ENCODE measurements at places on chromosomes 12 and 14.

DNA sequence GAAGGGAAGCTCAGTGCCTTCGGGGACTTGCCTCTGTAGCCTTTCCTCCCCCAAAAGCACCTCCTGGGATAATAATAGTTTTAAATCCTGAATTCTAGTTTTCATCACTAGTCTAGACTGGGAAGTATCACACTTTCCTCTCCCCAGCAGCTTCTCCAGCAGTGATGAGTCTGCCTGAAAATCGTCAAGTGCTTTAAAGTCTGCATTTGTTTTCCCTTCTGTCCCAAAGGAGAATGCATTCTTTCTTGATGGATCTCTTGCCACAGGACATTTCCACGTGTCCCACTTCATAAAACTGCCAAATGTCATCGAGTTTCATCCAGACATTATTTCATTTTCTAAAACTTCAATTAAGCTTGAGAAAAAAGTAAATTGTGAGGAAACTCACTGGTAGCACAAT is 15.0 kb downstream of the CSRP2 start:
- DNase-seq: no peak

- no peak for DNase-seq
Observed at GRCh38 chr14:92924247-92924646, 1.3 kb downstream of the CHGA start.

DNA sequence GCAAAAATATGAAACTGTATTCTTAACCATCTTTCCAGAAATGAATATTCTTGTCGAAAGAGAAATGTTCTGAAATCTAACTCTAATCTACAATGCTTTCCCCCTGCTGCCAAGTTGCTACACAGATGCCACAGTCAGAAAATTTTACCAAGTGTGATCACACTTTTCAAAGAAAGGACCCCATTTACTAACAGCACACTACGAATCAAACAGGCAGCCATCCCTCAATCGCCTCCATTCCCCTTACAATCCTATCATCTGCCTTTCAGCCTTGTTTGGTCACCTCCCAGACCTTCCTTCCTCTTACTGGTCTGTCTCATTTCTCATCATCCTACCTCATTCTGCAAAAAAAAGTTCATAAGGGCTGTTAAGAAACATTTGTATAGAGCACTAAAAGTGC is 190.1 kb downstream of the MED13L start:
- no peak for DNase-seq

DNA sequence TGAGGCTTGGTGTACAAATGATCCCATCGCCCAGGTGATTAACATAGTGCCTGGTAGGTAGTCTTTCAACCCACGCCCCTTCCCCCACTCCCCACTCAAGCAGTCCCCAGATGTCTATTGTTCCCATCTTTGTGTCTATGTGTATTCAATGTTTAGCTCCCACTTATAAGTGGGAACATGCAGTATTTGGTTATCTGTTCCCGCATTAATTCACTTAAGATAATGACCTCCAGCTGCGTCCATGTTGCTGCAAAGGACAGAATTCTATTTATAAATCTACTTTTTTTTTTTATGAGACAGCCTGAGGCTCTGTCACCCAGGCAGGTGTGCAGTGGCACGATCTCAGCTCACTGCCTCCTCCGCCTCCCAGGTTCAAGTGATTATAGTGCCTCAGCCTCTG is 15.7 kb downstream of the SPX start:
- no peak for DNase-seq

DNA sequence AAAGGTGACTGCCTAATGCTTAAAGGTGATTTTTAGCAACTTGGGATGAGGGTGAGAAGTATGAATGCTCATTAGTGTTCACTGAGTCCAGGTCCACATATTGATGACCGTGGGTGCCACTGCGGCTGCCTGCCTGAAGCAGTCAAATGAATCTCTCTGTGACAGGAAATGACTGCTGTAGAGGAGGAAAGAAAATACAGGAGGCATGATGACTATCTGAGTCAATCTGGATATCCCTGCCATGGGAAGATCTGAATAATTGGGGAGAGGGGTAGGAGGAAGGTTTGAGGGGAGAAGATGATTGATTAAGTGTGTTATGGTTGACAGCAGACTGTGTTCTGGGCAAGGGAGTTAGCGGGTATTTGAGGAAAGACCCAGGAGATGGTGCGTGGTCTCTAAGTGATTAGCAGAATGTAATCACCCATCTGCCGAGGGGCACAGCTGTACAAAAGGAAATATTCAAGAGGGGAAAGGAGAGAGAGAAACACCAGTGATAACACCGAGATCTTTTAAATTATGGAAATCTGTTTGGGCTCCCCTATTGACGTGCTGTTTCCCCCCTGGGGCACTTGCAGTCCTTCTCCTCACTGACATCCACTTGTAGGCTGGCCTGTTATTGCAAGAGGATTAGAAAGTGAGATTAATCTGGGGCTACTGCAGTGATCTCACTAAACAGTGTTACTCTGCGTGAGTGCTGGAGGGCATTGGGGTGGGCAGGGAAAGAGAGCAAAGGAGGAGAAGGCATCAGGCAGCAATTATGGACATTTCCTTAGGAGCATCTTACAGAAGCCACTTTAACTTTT is 97.7 kb downstream of the AKAP6 start:
- DNase-seq: no peak

DNA sequence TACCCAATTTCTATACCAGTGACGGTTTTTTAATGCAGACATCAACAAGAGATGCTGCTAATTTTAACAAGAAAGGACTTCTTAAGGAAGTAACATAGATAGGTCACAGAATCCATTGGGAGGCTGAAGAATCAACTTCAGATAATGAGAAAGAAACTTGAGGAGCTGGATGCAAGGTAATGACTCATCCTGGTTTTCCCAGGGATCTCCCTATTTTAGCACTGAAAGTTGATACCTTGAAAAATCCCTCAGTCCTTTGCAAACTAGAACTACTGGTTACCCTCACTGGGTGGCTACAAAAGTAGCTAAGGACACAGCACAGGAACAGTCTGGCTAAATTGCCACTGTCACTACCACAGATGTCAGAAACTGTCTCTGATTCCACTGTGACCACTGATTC is 561.9 kb downstream of the FLRT2 start:
- no peak for DNase-seq

- DNase-seq: no peak
Observed at GRCh38 chr12:125890971-125891370, 825.7 kb downstream of the AACS start.

- DNase-seq: no peak
Observed at GRCh38 chr14:72986214-72986613, 40.7 kb downstream of the ZFYVE1 start.

DNA sequence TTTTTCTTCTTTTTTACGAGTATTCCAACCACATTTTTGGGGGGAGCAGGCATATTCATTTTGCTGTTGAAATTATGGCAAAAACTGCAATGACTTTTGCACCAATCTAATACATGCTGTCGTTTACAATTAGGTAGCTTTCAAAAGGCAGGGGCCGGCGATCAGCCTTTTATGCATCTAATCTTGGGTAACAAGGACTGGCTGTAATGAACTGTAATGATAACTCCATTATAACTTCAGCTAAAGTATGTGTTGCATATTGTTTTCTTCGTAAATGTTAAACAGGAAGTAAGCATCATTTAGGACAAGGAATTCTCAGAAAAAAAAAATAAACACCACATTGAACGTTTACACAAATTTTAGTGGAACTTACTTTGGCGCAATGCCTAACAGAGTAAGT is 30.3 kb upstream of the KLRF1 start:
- DNase-seq: no peak

DNA sequence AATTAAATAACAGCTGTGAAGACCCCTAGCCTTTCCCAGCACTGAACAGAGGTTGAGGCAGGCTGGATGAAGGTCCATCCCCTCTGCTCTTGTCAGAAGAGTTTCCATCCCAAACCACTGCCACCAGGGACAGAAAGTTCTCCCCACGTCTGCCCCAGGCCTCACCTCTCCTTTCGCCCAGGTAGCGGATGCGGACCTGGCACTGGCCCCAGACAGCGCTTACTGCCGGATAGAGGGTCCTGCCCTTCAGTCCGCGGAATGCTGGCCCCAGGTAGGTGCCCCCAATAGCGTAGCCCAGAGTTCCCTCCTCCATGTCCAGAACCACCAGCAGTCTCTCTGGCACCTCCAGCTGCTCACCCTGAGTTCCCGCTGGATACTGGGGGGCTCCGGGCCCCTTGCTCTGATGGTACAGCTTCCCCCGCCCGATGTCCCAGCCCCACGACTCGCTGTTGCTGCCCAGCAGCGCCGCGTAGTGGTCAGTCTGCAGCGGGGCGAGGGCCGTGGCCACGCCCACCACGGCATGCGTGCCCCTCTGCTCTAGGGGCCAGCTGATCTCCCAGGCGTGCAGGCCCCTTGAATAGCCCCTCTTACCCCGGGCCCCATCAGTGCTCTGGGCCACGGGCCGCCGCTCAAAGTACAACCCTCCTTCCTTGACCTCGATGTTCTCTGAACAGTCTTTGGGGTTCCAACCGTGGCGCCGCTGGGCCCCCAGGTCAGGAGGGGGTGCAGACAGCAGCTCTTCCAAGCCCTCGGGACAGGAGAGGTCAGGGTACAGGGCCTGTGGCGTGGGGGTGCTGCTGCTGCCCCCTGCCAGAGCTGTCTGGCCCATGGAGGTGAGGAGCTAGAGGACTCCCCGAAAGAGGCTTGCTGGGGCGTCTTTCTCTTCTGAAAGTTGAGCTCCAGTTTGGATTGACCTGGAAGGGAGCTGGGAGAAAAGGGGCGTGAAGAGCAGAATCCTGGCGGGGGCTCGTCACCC is 742 bp downstream of the SPSB2 start:
- no peak for DNase-seq

GRCh38 chr12:66905201-66905600 is 226.3 kb upstream of the GRIP1 start:
- no peak for DNase-seq

- no peak for DNase-seq
Observed at GRCh38 chr12:57332646-57333312, 81.8 kb upstream of the STAC3 start.

- DNase-seq: no peak
Observed at GRCh38 chr12:3199551-3200031, 122.4 kb downstream of the TSPAN9 start.

DNA sequence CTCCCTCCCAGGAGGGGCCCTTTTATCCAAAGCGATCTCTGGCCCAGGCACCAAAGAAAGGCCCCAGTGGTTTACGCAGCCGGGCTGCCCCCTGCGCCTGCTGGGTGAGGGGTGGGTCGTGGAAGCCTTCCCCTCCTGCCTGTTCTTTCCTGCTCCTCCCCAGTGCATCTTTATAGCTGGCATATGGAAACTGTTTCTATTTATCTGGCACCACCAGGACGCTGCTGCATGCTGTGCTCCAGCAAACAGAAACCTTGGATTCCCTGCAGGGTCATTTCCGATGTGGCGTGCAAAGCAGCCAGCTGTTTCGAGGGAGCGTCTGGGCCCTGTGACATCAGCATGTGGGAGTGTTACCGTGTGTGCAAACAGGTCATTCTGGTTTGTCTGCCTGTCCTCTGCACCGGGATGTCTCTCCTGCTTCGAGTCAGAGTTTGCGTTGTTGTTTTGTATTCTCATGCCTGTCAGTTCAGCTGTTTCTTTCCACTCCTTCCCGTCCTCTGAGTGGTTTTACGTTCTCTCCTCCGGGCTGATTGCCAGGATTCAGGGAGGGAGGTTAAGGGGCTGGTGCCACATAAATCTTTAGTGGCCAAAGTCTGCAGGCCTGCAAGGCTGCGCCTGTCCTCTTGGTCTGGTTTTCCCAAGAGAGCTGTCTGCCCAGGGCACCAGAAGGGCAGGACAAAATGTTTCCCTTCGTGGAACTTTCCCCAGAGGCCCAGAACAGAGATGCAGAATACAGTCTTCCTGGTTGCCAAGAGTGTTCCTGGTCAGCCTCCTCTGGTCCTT is 24.6 kb downstream of the TPCN1 start:
- no peak for DNase-seq

- DNase-seq: no peak
Observed at GRCh38 chr12:129067491-129067890, 214.2 kb downstream of the GLT1D1 start.

DNA sequence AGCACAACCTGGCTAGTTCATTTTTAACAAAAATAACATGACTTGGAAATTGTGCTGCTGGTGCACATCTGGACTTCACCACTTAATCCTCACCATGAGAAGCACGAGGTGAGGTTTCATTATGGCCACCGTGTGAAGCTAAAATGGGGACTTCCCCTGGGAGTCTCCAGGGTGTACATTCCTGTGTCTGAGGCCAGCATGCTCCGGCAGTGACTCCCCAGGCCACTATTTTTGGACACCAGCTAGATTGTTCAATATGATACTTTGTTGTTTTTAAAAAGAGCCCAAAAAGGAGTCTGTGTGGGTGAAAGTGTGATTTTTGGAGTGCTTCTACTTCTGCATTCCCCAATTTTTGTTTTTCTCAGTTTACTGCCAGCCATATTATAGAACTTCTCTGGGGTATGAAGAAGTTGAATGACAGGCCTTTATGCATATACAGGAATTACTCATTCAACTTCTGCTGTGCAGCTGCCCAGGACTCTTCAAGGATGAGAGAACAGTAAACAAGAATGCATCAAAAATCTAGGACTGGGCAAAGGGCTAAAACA is 16.9 kb upstream of the AICDA start:
- no peak for DNase-seq

- no peak for DNase-seq
Observed at GRCh38 chr12:67735868-67736267, 87.3 kb downstream of the DYRK2 start.

- no peak for DNase-seq
Observed at GRCh38 chr14:81434230-81434629, 34.1 kb upstream of the STON2 start.

DNA sequence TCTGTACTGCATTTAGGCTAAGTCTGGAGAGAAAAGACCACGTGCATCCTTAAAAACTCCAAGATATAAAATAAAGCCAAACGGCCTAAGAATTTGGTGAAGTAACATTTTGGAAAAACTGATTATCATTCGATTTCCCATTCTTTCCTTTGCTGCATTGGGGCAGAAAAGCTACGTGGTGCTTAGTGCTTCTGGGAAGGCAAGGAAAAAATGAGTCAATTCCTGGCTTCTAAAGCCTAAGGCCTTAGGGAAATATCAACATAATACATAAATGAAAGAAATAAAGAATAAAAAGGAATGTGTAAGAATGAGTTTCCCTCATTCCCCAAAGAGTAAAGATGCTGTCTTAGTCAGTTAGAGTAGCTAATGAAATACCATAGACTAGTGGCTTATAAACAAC is 520.5 kb downstream of the GLT1D1 start:
- DNase-seq: no peak

GRCh38 chr12:26789731-26790644 is 43.0 kb downstream of the ITPR2 start:
- no peak for DNase-seq

DNA sequence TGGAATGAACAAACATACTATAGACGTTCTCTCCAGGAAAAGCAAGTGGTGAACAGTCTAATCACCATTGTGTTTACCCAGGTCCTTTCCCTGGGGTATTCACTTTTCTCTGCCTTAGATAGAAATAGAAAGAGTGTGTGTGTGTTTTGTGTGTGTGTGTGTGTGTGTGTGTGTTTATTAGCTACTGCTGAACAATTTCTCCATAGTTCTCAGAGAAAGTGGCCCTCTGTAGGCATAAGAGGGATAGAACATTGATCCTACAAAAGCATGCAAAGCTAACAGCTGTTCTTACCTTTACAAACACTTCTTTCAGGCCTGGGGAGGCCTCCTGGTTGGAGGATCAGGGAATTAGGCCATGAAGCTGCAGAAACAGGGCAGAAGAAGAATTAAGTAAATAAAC is 665.7 kb upstream of the TBX3 start:
- no peak for DNase-seq

Measured in cortex of kidney (tissue), 1 donor.